ENCODE measurements at places on chromosomes 11 and 22.

GRCh38 chr11:75677909-75678308, 9.1 kb upstream of the MAP6 start:
- H3K27ac ChIP-seq = no peak overlapping the region
- no peak overlapping the region for H3K4me3 ChIP-seq

GRCh38 chr11:127806501-127806900, 780.9 kb downstream of the ETS1 start:
- peaks cover 51% of the 10 kb centered on the region for H3K27me3 ChIP-seq

DNA sequence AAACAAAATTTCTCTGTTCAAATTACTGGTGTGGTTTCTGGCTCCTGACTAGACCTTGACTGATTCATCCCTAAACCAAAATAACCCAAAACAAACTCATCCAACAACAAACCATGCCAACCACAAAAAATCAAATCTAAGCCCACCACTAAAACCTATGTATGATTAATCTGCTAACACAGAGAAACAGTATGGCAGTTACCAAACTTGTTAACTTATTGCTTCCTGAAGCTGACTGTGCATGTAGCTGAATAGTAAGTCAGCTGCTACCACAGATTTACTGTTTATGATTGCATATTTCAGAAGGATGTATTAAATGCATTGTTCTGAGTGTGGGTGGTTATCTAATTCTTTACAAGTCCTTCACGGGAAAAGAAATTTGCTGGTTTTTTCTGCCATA, 231.1 kb downstream of the SWAP70 start:
- no peak overlapping the region for H3K27ac ChIP-seq
- no peak for DNase-seq
- peaks cover 4% of the 10 kb centered on the region for H3K36me3 ChIP-seq
- no peaks in the 10 kb centered on the region for H3K4me1 ChIP-seq
- no peak overlapping the region for H3K4me3 ChIP-seq

DNA sequence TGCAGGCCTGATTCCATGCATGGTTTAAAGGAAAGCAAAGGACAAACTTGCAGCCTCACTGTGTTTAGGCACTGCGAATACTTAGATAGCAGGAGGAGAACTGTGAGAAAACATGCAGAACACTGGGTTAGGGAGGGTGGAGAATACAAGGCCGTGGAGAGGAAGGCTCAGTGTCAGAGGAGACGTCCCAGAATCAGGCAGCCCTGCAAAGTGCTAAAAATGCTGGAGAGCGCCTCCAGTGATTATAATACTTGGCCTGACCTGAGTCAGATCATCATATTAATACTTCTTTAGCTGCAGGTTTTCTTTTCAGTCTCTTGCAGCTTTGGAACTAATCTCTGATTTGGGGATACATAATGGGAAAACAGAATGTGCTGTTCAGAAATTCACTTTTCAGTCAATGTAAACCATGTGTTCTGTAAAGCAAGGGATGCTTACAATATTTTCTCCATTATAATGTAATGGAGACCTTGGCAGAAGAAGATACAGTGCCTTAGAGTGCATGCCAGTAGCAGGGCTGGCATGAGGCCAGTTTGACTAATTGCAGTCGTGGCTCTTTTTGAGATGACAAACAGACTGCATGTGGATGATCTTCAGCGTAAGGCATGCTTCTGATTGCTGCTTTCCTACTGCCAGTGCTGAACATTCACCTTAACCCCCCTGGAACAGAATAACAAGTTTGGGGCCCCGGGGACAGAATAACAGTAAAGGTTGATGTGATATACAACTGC, 16.8 kb downstream of the EXT2 start:
- no peak for DNase-seq
- no peak overlapping the region for H3K4me3 ChIP-seq
- H3K36me3 ChIP-seq = peaks cover 19% of the 10 kb centered on the region
- no peak overlapping the region for H3K27ac ChIP-seq

GRCh38 chr11:68704887-68705286, 20.5 kb downstream of the GAL start:
- H3K4me3 ChIP-seq = no peak overlapping the region
- H3K27me3 ChIP-seq = peaks cover 11% of the 10 kb centered on the region
- H3K4me1 ChIP-seq = no peaks in the 10 kb centered on the region
- DNase-seq = no peak
